ENCODE measurements at places on chromosomes 16 and 17.

- DNase-seq: no peak
Observed at GRCh38 chr17:6666077-6666521, 14.5 kb downstream of the C17orf100 start.

- DNase-seq: no peak
Observed at GRCh38 chr17:41968676-41969075, 2.1 kb downstream of the CNP start.

- no peak for DNase-seq
Observed at GRCh38 chr16:6827931-6828330, 504.7 kb upstream of the RBFOX1 start.

- no peak for DNase-seq
Observed at GRCh38 chr16:27066668-27067537, at the start of gene C16orf82. Gene C16orf82, plus strand, starts transcription at chr16:27066927.

DNA sequence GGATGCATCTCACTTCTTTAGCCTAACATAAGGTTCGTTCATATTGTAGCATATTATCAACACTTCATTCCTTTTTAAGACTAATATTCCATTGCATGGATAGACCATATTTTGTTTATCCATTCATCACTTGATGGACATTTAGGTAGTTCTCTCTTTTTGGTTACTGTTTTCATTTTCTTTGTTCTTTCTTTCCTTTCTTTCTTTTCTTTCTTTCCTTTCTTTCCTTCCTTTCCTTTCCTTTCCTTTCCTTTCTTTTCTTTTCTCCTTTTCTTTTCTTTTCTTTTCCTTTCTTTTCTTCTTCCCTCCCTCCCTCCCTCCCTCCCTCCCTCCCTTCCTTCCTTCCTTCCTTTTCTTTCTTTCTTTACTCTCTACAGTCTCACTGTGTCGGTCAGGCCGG, 24.2 kb downstream of the PLCG2 start:
- no peak for DNase-seq

GRCh38 chr17:45092911-45093430, 31.9 kb downstream of the NMT1 start:
- DNase-seq: no peak

DNA sequence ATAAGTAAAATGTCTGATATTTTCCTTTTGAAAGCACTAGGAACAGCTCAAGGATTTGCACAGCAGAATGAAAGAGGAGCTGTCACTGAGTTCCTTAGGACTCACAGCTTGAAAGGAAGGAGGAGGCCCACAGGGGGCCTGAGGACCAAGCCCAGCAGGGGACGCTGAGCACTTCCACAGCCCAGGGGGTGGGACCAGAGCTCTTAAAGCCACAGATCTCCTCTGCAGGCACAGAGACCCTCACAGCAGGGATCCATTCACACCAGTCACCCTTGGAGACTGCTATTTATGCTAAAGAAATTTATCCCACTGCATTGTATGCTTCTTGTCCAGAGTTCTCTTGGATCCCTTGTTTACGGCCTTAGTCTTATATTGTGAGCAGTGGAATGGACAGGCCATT, 253.3 kb downstream of the STX8 start:
- DNase-seq: no peak

- DNase-seq: no peak
Observed at GRCh38 chr17:77107506-77108433, 33.0 kb upstream of the SEC14L1 start.

DNA sequence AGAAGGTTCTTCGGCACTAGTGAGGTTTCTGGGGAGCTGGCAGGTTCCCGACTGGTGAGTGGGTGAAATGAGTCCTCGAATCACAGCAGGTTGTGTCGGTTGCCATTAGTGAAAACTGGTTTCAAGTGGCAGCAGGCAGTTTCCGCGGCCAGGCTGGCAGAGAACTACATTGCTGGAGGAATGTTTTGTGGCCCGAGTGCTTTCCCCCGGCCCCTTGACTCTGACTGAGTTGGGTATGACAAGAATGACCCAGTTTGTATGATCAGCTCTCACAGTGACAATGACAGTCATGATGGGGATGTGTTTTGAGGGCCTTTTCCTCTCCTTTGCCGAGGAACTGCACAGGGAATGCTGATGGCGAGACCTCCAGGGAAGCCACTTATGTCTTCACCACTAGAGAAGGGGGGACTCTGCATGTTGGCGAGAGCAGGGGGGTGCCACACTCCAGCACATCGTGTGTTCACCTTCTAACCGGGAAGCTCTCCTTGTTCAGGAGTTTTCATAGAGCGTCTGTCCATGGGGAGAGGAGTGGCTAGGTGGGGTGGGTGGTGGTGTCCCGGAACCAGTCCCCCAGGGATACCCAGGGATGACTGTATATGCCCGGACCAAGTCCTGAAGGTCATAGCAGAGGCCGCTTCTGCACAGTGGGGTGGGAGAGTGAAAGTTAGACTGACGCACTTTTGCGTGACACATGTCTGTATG, 206.0 kb upstream of the CHMP6 start:
- DNase-seq: no peak

GRCh38 chr17:65785109-65785508, 223.7 kb upstream of the AXIN2 start:
- DNase-seq: no peak

DNA sequence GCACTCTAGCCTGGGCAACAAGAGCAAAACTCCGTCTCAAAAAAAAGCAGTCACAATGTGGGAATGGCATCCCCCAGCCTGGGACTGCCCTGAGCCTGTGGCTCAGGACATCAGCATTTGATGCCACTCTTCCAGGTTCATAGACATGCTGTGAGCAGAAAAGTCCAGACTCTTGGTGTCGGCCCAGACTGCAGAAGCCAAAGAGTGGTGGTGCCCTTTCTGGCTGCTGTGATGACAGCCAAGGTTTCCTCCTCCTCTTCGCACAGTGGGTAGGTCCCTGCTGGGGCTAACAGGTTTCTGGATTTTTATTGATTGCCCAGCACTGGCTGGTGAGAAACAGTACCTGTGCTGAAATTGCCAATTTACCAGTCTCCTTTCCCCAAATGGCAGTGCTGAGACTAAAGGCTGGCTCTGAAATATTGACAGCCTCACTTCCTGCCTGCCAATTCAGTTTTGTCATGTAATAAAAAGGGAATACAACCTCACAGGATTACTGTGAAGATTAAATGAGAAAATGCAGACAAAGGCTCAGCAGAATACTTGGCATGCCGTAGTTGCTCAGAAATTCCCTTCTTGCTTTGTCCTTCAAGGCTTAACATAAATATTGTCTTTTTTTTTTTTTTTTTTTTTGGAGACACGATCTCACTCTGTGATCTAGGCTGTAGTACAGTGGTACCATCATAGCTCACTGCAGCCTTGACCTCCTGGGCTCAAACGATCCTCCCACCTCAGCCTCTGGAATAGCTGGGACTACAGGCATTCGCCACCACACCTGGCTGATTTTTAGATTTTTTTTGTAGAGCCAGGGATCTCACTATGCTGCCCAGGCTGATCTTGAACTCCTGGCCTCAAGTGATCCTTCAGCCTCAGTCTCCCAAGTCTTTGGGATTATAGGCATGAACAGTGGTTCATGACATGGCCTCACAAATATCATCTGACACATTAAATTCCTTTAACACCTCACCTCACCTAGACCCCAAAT, 15.5 kb upstream of the UBE2G1 start:
- DNase-seq: no peak

- DNase-seq: no peak
Observed at GRCh38 chr16:68257906-68258800, 6.2 kb upstream of the SLC7A6 start.

- DNase-seq: peak; percentile 29
Observed at GRCh38 chr17:45131616-45132319, 547 bp downstream of the PLCD3 start.

GRCh38 chr16:47626246-47626645, 165.1 kb downstream of the PHKB start:
- DNase-seq: no peak

GRCh38 chr16:30380803-30381208, 1.6 kb downstream of the SEPTIN1 start:
- DNase-seq: no peak

GRCh38 chr17:38921756-38922411, 3.5 kb upstream of the LASP1NB start:
- no peak for DNase-seq

DNA sequence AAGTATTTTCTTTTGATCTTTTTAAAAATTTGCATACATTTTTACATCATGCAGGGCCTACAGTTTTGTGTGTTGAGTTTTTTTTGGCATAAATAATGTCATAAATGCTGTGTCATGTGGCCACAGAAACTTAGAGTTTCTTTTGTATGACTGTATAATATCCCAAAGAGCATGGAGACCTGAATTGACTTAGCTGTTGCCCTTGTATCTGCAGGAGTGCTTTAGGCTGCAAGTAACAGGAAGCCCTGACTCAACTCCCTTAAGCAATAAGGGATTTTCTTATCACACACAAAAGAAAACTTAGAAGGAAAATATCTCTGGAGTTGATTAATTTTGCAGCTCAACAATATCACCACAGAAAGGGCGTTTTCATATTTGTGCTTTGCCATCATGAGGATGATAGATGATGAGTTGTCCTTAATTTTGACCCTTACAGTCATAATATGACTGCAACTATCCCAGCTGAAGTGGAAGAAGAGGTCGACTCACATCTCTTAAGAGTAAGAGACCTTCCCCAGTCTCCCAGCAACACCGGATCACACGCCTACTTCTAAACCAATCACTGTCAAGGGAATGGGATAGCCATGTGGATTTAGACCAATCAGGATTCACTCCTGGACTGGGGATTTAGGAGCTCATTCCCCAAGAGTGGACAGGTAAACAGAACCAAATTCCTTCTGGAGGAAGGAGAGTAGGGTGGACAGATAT, 138.9 kb downstream of the GSG1L start:
- DNase-seq: no peak

DNA sequence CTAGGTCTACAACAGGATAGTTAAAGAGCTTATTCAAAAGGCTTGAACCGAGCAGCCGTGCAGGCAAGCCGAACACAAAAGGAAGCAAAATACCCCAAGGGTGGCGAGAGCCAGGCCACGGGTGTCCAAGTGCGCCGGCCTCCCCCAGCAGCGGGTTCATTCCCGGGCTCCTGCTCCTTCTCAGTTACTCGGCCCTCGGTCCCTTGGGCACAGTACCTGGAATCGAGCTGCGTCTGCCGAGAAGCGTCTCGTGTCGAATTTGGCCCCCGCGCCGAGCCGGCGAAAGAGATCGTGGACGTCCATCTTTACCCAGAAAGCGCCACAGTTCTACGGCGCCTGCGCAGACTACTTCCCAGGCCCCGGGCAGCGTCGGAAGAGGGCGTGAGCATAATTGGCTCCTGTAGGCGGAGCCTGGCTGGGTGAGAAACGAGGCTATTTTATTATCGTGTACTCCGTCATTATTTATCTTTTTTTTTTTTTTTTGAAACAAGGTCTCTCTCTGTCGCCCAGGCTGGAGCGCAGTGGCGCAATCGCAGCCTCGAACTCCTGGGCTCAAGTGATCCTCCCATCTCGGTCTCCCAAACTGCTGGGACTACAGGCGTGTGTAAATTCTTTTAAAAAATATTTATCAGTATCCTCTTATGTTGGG, at the start of gene DDX52:
Gene DDX52 (minus strand): TSS at position 329 of the 649 bp plus-strand sequence. CDS start 26 bp downstream, at position 303.
- peak; percentile 78 for DNase-seq

- DNase-seq: no peak
Observed at GRCh38 chr17:44906763-44907728, 7.8 kb upstream of the EFTUD2 start.

- no peak for DNase-seq
Observed at GRCh38 chr17:39643271-39643670, 6.3 kb downstream of the STARD3 start.

DNA sequence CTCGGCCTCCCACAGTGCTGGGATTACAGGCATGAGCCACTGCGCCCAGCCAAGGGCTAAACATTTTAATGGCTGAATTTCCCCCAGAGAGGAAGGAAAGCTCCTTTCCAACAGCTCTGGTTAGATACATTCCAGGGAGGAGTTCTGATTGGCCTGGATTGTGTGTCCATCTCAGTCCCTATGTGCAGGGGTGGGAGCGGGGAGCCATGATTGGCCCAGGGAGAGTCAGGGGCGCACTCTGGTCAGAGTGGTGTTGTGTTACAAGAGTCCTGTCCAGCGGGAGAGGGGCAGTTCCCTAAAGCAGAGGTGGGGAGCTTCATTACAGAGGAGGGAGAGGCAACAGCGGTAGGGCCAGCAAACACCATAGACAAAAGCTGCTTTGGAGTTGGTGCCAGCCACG, 75.0 kb downstream of the RAP1GAP2 start:
- no peak for DNase-seq

GRCh38 chr16:67939507-67940445, 3.1 kb upstream of the PSMB10 start:
- DNase-seq: no peak

DNA sequence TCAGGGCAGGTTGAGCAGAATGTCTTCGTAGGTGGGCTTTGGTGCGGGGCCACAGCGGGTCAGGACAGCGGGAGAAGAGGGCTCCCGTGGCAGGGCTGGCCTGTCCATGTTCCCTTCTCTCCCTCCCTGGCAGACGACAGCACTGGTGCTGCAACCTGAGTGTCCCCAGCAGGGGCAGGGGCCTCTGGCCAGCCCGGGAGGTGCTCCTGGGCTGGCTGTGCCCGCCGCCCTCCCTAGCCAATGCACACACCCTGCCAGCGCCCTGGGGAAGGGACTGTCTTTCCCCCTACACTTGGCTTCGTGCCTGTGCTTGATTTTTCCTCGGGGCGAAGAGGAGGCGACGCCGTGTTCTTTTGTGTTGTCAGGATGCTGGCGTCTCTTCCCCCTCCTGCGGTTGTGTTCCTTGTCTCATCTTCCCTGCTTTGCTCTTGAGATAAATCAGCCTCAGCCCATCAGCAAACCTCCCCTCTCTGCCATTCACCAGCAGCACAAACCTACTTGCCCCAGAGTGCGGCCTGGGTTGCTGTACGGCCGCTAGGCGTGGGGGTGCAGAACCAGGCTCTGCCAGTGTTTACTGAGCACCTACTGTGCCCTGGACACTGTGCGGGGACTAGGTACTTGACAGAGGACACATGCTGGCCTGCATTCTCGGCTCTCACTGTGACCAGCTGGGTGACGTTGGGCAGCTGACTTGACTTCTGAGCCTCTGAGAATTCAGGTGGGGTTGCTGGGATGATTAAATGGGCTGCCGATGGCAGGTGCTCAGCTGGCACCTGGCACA, 237.3 kb upstream of the CIBAR2 start:
- no peak for DNase-seq

- DNase-seq: no peak
Observed at GRCh38 chr17:78645421-78646295, 68.5 kb upstream of the DNAH17 start.

GRCh38 chr16:78648517-78648916, 549.1 kb downstream of the WWOX start:
- no peak for DNase-seq

- DNase-seq: no peak
Observed at GRCh38 chr17:46984892-46985291, 5.8 kb upstream of the RPRML start.

DNA sequence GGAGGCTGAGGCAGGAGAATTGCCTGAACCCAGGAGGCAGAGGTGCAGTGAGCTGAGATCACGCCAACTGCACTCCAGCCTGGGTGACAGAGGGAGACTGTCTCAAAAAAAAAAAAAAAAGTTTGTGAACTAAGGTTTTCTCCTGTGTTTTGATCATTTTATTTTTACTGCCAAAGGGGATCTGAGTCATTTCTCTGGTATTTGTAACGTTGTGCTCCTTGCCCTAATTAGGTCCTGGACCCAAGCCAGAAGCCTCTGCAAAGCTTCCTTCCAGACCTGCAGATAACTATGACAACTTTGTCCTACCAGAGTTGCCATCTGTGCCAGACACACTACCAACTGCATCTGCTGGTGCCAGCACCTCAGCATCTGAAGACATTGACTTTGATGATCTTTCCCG, 32.1 kb downstream of the IST1 start:
- DNase-seq: no peak

Data from effector memory CD4-positive, alpha-beta T cell (primary cell).